ENCODE measurements at places on chromosomes 4 and X.

- DNase-seq, result no peak
Measured at GRCh38 chr4:42555828-42556227, 101.1 kb downstream of the ATP8A1 start.

DNA sequence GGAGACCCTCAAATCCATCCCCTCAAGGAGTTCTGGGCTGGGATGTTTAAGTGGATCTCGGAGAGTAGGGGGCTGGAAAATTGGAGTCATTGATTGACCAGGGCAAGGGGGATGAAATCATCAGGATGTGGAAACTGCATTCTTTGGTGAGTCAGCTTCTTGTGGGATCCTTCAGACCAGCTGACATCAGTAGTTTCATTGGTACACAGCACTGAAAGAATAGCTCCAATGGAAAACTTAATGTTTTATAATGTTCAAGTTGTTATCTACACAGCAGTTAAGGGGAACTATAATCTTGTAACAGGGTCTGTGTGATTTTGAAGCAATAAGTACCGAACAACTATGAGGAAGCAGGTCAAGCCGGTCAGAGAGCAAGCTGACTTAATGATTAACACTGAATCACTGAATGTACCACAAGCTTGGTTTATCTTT lies 506.1 kb downstream of the RPA4 start:
- peak; percentile 28 for DNase-seq

- peak; percentile 54 for DNase-seq
Measured at GRCh38 chr4:168076989-168077725, 15.2 kb upstream of the ANXA10 start.

DNA sequence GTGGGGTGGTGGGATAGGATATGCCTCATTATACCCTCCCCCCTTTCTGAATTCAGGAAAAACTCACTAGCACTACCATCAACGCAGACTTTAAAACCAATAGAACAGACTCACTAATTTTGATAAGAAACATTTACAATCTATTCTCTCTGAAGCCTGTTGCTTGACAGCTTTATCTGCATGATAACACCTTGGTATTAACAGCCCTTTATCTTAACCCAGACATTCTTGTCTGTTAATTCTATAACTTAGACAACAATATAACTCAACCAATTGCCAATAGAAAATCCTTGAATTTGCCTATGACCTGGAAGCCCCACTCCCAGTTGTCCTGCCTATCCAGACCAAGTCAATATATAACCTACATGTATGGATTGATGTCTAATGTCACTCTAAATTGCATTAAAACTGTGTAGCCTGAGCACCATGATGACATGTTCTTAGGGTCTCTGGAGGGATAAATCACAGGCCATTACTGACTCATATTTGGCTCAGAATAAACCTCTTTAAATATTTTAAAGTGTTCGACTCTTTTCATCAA lies 1.5 kb upstream of the UGT2A3 start:
- no peak for DNase-seq

GRCh38 chr4:76780781-76781697 lies 116.9 kb downstream of the SOWAHB start:
- DNase-seq, result no peak

- DNase-seq, result no peak
Measured at GRCh38 chr4:150582146-150582872, at the start of gene MAB21L2. Gene MAB21L2 (plus strand): TSS chr4:150582151. CDS start chr4:150583030, 879 bp downstream.

- no peak for DNase-seq
Measured at GRCh38 chr4:188092824-188093223, 16.6 kb downstream of the TRIML2 start.

- no peak for DNase-seq
Measured at GRCh38 chr4:169658196-169658595, 37.8 kb downstream of the CLCN3 start.

- no peak for DNase-seq
Measured at GRCh38 chrX:27445438-27445837, 17.7 kb downstream of the PPP4R3C start.

DNA sequence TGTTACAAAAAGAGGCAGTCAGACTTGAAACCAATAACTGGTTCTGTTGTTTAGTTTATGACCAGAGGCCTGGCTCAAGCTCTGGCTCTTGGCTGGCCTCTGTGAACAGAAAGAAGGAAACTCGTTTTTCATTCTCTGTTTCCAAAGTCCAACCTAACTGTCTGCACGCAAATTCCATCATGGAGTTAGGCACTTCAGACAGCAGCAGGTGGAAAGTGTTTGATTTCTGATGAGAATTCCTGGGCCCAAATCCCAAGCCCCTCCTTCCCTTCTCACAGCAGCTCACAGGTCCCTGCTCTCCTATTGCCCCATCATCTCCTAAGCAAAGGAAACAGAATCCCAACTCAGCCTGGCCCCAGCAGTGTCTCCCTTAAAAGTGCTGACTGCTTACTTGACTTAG lies 42.8 kb upstream of the FGF16 start:
- no peak for DNase-seq

GRCh38 chr4:95155759-95156451 lies 392.9 kb downstream of the UNC5C start:
- peak; percentile 49 for DNase-seq

DNA sequence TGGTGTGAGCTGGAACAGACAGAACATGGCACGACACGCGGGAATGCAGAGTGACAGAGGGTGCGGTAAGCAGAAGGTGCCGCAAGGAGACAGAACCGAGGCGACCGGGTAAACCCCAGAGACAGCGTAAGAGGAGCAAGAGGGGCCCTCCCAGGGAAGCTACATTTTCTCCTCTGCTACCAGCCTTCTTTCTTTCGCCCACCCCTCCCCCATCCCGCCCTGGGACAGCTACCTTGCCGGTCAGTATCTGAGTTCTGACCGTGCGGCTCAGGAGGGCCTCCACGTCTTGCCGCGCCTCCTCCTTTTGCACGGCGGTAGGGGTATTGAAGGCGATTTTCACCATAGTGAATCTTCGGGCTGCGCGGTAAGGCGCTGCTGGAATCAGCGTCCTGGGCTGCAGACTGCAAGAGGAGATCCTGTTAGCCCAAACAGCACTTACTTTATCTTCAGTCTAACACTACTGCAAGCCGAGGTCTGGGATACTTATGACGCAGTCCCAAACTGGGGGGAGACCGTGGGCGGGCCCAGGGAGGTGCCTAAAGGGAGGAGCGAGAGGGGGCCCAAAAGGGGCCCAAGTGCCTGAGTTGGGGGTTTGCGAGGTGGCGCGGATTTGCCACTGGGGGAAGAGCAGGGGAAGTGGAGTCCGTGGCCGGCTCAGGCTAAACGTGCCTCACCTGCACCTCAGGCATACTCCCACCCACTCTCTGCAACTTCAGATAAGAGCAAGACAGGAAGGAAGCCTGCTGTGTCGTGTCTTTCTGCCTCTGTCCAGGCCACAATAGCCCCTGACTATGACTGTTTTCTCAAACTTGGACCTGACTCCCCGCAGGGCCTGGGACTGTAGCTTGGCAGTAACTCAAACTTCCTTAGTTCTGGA lies at the start of gene ITM2A:
Gene ITM2A, minus strand, starts transcription at position 462 of the 877 bp plus-strand sequence. Its CDS starts 119 bp downstream, at position 343.
- peak; percentile 51 for DNase-seq

- no peak for DNase-seq
Measured at GRCh38 chrX:14926471-14926870, 53.2 kb downstream of the MOSPD2 start.

DNA sequence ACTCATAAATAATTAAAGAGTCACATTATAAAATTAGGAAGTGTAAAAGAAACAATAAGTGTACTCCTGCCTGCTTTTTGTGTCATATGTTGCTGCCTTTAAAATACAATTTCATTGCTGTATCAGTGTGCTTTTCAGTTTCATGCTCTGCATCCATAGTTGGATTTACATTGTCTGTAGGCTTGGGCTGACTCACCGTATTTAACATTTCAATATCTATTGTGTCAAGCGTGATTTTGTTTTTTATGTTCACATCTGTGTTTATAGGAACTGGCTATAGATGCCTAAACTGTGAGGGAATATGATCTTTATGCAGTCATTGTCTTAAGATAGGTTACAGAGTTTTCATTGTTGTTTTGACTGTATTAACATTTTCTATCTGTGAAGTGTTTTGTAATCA lies 18.1 kb downstream of the CCSER1 start:
- no peak for DNase-seq

GRCh38 chr4:5989236-5990225 lies 28.7 kb downstream of the C4orf50 start:
- no peak for DNase-seq

DNA sequence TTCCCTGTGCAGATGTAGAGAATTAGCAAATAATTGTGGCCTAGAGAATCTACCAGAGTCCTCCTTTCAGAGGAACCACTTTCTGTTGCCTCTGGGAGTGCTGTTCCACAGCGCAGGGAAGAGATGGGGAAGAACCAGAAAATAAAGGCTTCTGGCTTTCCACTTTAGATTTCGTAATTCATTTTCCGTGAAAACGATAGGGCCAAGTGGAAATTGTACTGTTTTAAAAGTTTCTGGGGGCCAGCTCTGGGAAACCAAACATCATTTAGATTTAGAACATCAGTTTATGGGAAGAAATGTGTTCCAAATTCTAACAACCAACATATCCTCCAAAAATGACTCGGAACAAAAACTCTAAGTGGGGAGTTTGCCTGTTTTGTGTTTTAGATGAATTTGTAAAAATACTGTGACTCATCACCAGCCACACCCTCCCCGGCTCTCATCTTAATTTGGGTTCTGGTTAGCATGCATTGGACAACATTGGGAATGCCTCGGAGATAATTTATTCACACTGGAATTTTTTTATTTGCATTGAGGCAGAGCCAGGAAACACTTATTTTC lies 65.2 kb upstream of the LNX1 start:
- no peak for DNase-seq

GRCh38 chrX:41512394-41512793 lies 65.3 kb downstream of the NYX start:
- peak; percentile 62 for DNase-seq

DNA sequence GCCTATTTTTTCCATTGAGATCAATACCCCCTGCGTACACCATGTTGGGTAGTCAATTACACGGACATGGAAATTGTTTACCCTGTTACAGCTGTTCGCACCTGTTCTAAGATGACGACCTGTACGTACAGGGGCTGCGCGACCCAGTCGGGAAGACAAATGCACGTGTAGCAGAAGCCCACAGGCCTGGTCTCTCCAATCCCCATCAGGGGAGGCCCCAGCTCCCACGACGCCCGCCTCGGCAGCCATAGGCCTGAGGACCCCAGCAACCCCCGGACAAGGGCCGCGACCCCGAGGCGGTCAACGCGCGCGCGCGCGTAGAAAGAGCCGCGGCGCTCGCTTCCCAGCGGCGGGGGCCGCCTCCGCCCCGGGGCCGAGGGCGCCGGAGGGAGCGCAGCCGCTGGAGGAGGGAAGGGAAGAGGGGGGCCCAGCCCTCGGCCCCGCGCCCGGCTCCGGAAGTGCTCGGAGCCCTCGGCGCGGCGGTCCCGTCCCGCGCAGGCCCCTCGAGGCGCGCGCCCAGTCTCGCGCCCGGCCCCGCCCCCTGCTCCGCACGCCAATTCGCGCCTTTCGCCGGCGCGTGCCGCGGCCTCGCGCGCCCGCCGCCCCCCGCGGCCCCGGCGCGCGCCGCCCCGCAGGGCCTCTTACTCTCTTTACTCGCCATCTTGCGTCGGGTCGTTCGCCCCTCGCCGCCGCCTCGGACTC lies 618 bp downstream of the RBBP7 start:
- peak; percentile 48 for DNase-seq

GRCh38 chrX:123219916-123220315 lies 35.8 kb downstream of the GRIA3 start:
- no peak for DNase-seq

GRCh38 chrX:56804867-56805266 lies 75.8 kb downstream of the NBDY start:
- no peak for DNase-seq

GRCh38 chr4:10099499-10100325 lies 16.9 kb downstream of the WDR1 start:
- peak; percentile 51 for DNase-seq

GRCh38 chrX:119155416-119156035 lies 27.9 kb upstream of the KIAA1210 start:
- no peak for DNase-seq

GRCh38 chrX:105349476-105349875 lies 129.0 kb upstream of the TEX13A start:
- no peak for DNase-seq

GRCh38 chrX:53077207-53078197 lies 4.7 kb upstream of the TSPYL2 start:
- DNase-seq, result no peak

DNA sequence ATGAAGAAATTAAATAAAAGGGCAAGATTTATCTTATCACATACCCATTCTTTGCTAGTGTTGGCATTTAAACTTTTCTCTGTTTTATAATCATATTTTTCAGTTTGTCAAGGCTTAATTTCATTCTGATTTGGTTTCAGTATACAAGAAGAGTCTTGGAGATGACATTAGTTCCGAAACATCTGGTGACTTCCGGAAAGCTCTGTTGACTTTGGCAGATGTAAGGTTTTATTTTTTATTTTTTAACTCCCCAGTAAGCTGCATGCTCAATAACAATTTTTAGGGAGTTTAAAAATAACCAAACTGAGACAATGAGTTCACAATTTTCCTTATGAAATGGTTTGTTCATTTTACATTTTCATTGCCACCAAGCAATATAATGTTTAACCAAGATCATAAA lies 39.8 kb downstream of the ANXA3 start:
- no peak for DNase-seq

DNA sequence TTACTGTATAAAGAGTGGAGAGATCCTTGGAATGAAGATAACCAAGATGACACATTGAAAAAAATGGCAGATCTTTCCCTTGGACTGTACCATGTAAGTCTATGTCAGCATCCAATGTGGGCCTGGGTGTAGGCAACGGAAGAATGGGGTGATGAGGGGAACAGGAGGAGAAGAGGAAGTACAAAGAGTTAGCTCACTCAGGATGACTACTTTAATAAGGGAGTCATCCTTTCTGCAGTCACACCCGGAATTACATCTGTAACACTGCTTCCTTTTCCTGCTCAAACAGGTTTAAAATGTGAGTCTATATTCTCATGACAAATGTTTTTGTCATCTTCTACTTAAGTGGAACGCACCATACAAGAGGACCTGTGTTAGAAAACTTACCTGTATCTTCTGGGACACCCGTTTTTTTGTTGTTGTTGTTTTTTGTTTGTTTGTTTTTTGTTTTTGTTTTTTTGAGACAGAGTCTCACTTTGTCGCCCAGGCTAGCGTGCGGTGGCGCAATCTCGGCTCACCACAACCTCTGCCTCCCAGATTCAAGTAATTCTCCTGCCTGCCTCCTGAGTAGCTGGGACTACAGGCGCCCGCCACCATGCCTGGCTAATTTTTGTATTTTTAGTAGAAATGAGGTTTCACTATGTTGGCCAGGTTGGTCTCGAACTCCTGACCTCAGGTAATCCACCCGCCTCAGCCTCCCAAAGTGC lies 18.0 kb downstream of the HPSE start:
- no peak for DNase-seq

- DNase-seq, result no peak
Measured at GRCh38 chrX:45428831-45429230, 228.2 kb upstream of the DIPK2B start.

GRCh38 chr4:121118344-121118743 lies 45.8 kb downstream of the TNIP3 start:
- DNase-seq, result peak; percentile 21

GRCh38 chr4:16513876-16514275 lies 287.6 kb upstream of the TAPT1 start:
- DNase-seq, result no peak
